ENCODE measurements at places on chromosomes 2 and 18. TPM values are rescaled to one million over a fixed set of nuclear protein-coding genes. Genes with fewer than 3 reads are reported as not detected.

- no peak for DNase-seq
These were observed 42.6 kb downstream of the HNRNPLL start for GRCh38 chr2:38560092-38560491.

DNA sequence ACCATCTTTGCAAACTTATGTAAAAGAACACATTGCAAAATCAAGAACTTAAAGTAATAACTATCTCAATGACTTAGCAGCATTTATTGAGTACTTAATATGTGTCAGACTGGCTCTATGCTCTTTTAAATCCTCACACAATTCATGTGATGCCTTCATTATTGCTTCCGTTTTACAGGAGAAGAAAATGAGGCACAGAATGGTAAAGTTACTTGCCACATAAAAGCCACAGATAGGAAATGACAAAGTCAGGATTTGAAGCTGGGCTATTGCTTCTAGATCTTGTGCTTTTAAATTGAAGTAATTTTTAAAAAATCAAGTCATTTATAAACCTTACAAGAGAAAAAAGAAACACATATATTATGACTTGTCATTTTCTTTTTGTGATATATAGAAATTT is 174.2 kb downstream of the WDR7 start:
- DNase-seq = no peak

DNA sequence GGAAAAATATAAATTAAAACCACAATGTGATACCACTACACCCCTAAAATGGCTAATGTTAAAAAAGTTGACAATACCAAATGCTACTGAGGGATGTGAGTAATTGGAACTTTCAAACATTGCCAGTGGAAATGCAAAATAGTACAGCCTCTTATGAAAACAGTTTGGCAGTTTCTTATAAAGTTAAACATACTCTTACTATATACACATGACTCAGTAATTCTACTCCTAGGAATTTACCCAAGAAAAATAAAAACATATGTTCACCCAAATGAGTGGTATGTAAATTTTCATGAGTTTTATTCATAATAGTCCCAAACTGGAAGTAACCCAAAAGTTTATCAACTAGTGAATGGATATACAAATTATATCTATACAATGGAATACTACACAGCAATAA is 228.0 kb downstream of the CYP26B1 start:
- DNase-seq = no peak

DNA sequence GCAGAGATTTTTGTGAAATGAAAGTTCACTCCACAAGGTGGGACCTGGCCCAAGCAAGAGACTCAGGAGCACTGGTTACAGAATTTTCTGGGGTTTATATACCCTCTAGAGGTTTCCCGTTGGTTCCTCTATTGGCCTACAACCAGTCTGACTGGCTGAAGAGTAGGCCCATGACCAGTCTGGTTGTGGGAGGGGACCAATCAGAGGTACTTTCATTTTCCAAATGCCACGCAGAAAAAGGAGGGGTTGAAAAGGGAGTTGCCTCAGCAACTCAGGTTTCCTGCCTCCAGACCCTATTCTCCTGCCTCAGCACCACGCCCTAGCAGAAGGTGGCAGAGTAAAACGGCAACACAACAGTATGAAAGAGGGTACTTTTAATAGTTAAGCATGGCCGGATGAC is 98.4 kb downstream of the COLEC12 start:
- DNase-seq = no peak

- DNase-seq = no peak
These were observed 63.5 kb downstream of the TBC1D8 start for GRCh38 chr2:101087638-101088037.

DNA sequence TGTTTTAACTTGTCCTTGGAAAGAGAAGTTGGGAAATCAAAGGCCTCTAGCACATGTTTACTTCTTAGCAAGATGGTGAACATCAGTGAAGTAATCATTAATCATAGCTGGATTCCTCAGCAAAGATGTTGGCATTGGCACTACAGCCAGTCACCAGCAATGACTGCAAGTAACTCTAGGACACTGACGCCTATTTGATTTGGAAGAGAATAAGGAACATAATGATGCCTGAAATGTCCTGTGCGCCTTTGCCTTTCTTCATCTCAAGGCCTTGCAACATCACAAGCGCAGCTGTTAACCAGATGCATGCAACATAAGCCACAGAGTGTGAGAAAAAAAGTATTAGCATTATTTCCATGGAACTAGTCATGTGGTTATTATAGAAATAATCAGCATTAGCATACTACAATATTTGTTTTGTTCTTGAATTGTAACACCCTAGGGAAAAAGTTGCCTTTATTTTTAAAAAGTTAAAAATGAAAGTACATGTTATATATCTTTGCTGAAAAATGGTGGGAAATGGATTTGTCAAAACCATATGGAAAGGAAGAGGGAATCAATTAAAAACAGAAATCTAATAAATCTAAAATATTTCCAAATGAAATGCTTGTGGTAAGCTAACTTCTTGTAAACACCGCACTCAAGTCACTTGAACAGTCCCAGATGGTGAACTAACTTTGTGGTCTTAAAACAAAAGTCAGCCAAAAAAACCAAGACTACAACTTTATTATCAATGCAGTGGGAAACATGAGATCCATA is 55.6 kb downstream of the THADA start:
- no peak for DNase-seq

DNA sequence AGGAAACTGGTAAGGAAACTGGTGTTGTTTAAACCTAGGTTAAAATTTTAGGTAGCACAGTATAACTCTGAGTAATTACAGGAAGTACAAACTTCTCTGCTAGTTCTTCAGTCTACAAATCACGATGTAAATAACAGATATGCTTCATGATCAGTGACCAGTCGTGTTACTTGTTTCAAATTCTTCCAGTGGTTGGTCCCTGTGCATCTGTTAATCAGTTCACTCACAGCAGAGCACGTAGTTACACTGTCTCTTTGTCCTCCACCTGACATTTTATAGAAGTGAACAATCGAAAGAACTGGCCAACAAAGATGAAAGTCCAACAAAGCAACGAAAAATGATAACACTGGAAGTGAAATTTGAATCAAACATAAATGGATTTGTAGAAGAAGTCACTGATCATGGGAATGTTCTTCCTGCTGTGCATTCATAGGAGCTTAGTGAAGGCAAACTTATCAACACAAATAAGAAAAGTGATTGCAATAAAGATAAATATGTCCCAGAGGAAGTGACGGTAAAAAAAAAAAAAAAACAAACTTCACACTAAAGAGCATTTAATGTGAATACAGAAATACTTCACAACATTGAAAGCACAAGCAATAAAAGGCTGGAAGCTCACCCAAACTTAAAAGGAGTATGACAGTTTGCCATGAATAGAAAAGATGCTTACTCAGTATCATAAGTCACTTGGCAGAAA is 7.0 kb downstream of the EIF2AK2 start:
- DNase-seq = no peak

DNA sequence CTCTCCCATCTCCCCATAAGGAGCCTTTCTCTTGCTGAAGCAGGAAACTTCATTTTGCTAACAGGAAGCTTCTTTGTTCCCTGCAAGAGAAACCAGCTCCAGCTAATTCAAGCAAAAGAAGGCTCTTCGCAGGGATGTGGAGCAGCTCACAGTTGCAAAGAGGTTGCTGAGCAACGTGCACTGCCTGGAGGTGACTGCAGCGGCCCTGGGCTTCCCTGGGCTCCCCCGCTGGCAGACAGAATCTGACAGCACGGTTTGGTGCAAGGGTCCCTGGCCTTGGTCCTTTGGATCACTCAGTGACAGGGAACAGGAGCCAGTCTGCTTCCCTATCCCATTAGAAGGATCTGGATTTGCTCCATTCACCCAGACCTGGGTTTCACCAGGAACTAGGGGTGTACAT is 25.8 kb downstream of the GPR55 start:
- no peak for DNase-seq

DNA sequence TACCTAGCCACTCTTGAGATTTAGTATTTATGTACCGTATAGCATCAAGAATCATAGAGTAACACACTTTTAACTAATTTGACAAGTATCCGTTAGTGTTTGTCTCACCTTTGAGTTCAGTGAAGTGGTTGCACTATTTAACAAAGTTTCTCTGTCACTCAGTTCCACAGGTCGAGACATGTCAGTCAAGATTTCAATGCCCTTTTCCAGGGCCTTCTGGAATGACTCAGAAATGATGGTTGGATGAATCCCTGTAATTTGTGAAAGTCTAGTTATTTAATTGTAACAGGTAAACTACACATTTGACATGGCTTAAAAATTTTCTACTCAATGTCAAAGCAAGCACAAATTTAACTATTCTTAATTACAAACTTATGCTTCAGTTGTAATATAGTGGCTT is 9.7 kb downstream of the CCT4 start:
- DNase-seq = no peak

DNA sequence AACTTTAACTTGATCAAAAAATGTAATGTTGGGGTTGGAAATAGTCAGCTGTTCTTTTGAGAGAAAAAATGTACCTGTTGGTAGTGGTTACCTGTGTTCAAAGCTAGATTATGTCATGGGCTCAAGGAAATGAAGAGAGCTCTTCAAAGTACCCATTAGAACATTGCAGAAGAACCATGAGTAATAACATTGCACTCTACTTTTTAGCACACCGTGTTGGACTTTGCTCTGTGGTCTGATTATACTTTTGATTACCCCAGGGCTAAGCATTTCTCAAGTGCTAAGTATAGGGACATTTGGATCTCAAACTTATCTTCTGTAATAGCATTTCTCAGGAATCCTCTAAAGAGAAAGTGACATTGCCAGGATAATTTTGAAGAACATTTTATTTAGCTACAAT is 1122.8 kb upstream of the CELF4 start:
- no peak for DNase-seq

GRCh38 chr18:21722687-21723086 is 17.9 kb upstream of the MIB1 start:
- DNase-seq = no peak

DNA sequence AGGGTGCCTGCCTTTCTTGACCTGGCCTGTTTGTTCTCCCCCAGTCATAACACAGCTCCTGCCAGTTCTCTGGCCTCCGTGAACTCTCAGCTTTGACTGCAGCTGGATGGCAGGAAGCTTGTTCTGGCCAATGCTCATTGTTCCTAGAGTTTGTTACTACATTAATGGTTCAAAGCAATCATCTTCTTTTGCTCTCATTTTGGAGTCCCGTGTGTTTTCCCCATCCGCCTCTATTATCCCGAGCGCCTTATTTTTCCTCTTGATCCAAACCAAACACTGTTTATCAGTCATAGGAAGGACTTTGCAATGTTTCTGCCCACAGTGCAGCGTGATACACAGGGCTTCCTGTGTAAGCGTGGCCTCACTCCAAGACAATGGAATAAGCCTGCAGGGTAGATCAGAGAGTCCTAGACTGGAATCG is 184.3 kb upstream of the APCDD1 start:
- no peak for DNase-seq

DNA sequence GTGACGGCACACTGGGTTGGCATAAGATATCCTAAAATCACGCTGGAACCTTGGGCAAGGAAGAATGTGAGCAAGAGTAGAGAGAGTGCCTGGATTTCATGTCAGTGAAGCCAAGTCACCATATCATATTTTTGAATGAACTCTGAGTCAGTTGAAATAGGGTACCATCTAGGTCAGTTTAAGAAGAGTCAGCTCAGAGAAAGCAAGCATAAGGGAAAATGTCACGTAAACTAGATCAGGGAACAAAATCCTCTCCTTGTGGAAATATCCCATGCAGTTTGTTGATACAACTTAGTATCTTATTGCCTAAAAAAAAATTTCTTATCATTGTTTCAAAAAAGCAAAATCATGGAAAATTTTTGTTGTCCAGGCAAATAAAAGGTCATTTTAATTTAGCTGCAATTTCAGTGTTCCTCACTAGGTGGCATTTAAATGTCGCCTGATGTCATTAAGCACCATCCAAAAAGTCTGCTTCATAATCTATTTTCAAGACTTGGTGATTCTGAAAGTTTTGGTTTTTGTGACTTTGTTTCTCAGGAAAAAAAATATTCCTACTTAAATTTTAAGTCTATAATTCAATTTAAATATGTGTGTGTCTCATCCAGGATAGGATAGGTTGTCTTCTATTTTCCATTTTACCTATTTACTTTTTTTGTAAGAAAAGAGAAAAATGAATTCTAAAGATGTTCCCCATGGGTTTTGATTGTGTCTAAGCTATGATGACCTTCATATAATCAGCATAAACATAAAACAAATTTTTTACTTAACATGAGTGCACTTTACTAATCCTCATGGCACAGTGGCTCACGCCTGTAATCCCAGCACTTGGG is 19.6 kb downstream of the RSAD2 start:
- no peak for DNase-seq

GRCh38 chr18:26729449-26729848 is 136.1 kb downstream of the AQP4 start:
- DNase-seq = no peak

- DNase-seq = no peak
These were observed 39.9 kb downstream of the CYRIA start for GRCh38 chr2:16625759-16626158.

DNA sequence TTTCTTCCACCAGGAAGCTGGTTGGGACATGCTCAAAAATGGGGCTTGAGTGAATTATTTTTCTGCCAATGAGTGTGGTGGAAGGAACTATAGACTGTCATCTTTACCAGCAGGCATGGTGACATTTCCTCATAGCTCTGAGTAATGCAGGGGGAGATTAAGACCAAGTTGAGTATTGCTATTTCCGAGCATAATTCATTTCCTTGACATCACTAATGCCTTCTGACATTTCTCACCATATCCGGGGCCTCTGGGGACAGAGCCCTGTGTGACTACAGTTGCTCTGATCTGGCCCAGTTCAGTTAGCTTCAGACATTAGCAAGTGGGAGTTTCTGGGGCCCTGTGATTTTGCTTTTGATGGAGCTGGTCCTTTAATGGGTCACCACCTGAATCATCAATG is 410.4 kb downstream of the MEIS1 start:
- DNase-seq = no peak

DNA sequence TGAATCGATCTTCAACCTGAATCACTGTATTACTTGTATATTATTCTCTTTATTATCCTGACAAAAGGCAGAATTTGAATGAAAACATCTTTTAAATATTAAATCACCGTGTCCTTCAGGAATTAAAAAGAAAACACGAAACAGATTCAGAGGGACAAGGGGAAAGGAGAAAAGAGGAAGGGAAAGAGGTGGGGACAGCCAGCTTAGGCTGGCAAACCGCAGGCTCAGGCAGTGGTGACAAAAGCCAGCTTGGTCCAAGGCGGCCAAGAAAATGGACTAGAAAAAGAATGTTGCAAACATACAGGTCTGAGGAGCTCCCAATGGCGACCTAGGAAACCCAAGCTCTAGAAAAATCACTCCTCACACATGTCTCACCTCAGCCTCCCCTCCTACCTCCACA is 6.8 kb downstream of the B4GALT6 start:
- no peak for DNase-seq

The CHMP1B gene
- total RNA-seq = 35.2 TPM

The SPP2 gene
- total RNA-seq = not detected

The MEIS1 gene
- not detected for total RNA-seq

The C2orf66 gene
- total RNA-seq = 0.17 TPM

The SPAG16 gene
- total RNA-seq = 12.6 TPM

The FTCDNL1 gene
- total RNA-seq = 1.7 TPM
